BJ (cell line): ENCODE measurements at places on chromosomes 2 and 18. TPM values are rescaled to one million over a fixed set of nuclear protein-coding genes. Genes with fewer than 3 reads are reported as not detected.

- DNase-seq = no peak
Measured at GRCh38 chr2:99545604-99546003, 55.8 kb upstream of the REV1 start.

GRCh38 chr2:144703852-144704708 lies 184.2 kb upstream of the ZEB2 start:
- peak; percentile 35 for DNase-seq

DNA sequence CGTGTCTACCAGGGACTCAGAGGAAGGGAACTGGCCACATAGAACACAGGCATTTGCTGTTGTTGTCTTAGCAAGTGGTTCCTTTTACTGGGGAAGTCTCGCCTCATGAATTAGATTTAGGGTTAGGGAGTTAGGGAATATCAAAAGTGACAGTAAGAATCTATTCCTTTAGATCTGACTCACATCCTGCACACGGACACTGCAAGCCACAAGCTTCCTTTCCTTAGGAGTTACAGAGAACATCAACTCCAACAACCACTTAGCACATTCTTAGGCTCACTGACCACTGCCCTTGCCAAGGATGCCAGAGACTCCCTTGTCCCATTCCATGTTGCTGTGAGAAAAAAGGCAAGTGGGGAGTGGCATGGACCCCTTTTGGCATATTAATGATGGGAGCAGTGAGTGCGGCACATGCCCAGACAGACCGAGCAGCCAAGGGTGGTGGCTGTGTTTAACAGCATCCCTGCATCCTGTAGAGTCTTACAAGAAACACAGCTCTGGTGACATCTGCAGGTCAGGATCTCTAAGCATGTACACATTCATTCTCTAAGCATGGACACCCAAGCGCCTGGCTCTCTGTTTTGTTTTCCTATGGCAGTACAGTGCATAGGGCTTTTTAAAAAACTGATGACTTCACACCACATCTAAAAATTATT lies 745.6 kb upstream of the RAB6C start:
- peak; percentile 25 for DNase-seq

GRCh38 chr18:77177009-77177408 lies 44.4 kb upstream of the MBP start:
- DNase-seq = no peak

GRCh38 chr2:178496049-178496448 lies 15.8 kb downstream of the PLEKHA3 start:
- DNase-seq = no peak

GRCh38 chr2:212770240-212770639 lies 231.6 kb upstream of the ERBB4 start:
- no peak for DNase-seq

DNA sequence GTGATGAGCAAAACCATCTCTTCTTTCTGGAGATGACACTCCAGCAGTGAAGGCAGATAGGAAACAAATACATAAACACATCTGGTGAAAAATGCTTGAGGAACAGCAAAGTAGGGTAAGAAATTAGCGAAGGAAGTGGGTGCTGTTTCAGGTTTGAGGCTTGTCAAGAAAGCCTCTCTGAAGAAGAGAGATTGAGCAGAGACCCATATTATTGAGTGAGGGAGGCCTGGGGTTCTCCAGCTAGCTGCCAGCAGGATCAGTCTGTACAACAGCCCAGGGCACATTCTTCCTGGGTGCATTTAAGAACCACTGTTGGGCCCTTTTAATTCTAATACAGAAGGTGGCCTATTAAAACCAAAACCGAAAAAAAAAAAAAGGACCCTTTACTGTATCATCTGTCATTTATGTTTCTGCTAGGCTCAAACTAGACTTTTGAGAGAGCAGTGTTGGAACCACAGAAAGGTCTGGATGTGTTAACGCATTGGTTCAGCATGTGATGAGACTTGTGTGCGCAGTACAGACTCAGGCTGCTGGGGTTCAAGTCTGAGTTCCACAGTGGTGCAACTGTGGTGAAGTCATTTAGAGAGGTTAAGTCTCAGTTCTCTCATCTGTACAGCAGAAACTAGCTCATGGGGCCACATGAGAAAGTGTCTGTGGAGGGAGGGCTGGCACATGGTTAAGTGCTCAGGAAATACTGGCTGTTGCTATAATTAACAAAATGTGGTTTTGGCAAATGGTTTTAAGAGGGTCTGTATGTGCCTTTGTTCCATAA lies 28.9 kb downstream of the MGAT5 start:
- no peak for DNase-seq

DNA sequence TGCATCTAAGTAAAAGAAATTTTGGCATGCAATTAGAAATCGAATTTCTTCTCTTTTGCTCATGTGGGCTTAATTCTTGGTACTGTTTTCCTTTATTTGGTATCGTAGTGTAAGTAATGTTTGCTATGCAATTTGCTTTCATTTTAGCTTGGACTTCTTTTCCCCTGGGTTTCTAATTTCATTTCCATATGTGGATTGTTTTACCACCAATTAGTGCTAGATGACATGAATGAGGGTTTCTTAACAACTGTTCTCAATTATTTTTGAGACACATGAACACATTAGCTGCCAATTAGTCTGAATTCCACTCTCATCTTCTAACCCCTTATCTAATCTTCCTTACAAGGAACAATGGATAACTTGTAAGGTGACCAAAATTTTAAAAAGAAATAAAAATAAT lies 1047.2 kb upstream of the PIK3C3 start:
- DNase-seq = no peak

- DNase-seq = no peak
Measured at GRCh38 chr2:226030788-226031646, 631.5 kb downstream of the NYAP2 start.

DNA sequence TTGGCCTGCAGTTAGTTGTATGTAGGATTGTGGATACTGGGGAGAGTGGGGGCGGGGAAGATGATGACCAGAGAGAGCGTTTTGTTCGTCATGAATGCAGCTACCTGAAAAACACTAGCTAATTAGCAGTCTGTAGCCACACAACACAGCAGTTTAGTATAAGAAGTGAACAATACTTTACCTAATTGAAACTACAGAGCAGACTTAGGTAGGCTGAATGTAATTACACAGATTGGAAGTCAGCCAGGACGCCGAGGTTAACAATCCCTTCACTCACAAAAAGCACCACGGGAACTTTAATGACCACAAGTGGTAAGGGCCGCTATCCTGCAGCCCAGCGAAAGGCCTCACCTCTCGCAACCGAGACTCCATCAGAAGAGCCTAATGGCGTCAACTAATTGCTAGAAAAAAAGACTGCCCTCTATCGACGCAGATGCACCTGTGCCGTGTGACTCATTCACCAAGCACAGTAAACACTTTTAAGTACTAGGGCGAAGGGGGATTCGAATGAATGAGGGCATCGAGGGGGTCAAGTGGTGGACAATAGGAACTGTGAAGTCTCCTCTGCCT lies 591.0 kb downstream of the ARHGAP15 start:
- no peak for DNase-seq

GRCh38 chr2:227451655-227451992 lies 20.3 kb upstream of the AGFG1 start:
- no peak for DNase-seq

DNA sequence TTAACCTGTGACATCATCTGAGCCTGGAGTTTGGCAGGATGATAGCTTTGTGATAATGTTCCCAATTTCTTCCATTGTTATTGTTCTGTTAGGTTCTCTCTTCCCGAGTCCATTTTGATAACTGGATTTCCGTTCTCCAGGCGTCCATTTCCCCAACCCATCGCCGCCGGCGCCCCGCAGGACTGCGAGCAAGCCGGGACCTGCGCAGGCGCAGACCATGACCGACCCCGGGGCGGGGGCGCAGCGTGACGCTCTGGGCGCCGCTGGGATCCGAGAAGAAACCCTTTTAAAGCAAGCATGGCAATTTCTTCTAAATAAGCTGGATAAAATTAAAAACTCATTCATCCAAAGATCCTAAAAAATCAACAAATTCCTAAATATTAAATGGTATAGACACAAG lies at the start of gene SLC25A52:
Gene SLC25A52 (minus strand): TSS at position 186 of the 400 bp plus-strand sequence. CDS start 219 bp downstream, outside the sequence.
- DNase-seq = no peak

DNA sequence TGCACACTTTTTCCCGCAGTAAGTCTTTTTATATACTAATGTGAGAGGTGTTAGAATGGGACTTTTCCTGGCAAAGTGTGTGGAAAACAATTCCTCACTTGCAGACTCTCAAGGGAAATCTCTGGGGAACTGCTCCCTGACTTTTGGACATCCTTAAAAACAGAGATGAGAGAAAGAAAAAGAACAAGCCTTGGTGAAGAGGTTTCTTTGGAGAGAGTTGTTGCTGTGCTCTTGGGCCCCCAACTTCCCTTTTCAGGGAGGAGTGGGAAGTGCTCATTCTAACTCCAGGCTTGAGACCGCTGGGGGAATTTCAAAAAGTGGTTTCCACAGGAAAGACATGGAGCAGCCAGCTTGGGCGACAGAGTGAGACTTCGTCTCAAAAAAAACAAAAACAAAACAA lies 142.6 kb upstream of the SPRED2 start:
- no peak for DNase-seq

GRCh38 chr2:198322275-198322674 lies 517.9 kb downstream of the PLCL1 start:
- DNase-seq = no peak

- no peak for DNase-seq
Measured at GRCh38 chr2:115389898-115390565, 947.6 kb downstream of the DPP10 start.

DNA sequence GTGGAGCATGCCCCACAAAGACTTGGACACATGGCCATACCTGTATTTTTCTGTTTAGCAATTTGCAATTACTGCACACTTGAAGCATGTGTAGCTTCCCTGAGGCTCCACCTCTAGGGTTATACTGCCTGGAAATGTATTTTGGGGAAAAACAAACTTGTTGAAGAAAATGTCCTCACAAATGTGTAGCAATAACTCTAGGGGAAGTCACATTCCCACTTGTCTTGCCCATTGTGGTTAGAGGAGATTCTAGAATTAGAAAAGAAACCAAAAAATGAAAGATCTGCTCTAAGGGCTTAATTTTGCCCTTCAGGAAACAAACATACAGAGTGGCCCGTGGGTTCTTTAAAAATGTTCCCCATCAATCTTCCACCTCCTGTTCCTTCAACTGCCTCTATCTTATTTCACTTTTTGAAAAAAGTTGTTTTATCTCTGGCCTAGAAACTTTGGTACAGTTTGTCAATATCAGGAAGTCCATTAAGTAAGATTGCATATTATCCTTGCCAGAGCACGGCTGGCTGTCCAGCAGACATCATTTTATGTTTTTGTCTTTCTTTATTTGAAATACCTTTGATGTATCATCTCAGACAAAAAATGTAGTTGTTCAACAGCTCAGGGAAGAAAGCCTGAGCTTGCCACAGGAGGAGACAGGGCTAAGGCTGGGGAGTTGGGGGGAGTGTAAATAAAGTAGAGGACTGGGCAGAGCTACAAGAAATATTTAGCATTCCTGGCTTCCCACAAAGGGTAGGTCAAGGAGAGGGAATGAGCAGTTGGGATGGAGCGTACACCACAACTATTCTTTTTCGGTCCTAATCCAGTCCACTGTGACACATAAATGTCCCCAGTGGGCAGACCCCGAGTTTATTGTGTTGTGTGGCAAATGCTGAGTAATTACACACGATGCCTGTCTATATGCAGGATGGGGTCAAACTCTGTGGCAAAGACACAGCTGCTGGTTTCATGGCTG lies 96.8 kb upstream of the CDC42EP3 start:
- DNase-seq = peak; percentile 96

DNA sequence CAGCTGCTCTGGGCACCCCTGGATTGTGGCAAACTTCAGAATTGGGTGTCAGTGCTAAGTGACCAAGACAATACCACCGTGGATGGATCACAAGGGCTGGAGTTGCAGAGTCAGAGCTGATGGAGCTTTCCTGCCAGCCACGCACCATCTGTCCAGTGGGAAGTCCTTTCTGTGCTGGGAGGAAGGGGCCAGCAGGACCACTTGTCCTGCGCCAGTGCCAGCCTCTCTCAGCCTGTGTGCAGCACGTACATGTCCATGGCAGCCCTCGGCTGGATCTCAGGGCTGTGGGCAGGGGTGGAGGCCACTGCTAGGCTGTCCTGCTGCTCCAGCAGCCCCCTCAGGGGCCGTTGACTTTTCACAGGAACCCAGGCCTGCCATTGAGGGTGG lies 33.3 kb downstream of the RAB31 start:
- no peak for DNase-seq

DNA sequence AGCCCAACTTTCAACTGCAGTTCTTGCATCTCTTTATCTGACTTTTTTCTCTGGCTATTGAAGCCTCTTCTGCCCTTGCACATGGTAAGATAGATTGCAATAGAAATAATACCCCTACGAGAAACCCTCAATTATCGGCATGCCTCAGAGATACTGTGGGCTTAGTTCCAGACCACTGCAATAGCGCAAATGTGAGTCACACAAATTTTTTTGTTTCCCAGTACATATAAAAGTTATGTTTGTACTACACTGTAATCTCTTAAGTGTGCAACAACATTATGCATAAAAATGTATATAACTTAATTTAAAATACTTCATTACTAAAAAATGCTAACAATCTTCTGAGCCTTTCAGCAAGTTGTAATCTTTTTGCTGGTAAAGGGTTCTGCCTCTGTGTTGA lies 124.7 kb downstream of the PDE1A start:
- no peak for DNase-seq

- DNase-seq = no peak
Measured at GRCh38 chr2:174344716-174345461, 10.1 kb downstream of the SP9 start.

GRCh38 chr2:226671141-226671676 lies 128.4 kb downstream of the IRS1 start:
- DNase-seq = no peak

GRCh38 chr2:202115479-202115971 lies 42.5 kb downstream of the KIAA2012 start:
- peak; percentile 84 for DNase-seq

- DNase-seq = peak; percentile 33
Measured at GRCh38 chr18:12934454-12935071, 13.2 kb upstream of the SEH1L start.

DNA sequence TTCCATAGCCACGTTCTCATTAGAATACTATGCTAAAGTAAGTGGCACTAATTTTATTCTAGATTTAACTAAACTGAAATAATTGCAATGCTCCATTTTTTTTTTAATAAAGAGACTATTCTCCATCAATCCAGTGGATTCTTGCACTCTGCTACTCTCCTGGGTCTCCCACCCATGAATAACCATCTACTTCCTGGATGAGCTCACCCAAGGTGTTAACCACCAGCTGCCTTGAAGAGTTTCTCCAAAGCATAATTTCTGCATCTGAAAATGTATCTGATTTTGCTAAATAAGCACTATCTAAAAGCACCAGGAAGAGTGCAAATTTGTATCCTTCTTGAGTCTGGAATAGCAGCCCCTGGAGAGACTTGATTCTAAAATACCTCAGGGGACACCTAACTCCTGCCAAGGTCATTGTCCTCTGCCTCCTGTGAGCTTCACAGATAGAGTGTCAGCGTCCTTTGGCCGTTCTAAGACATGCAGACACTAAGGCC lies 41.6 kb upstream of the SH3BP4 start:
- DNase-seq = no peak

The CNGA3 gene
- not detected in 2 replicates for polyA plus RNA-seq

The EML6 gene
- 0.18 and 0.36 TPM in 2 replicates for polyA plus RNA-seq

The RAMP1 gene
- 5.7 and 10.8 TPM in 2 replicates for polyA plus RNA-seq

The MBOAT2 gene
- 18.1 and 23.0 TPM in 2 replicates for polyA plus RNA-seq

The ASPRV1 gene
- 0.17 and 0.29 TPM in 2 replicates for polyA plus RNA-seq

The SPEG gene
- polyA plus RNA-seq = 47.0 and 69.9 TPM in 2 replicates

The HAT1 gene
- polyA plus RNA-seq = 19.9 and 51.7 TPM in 2 replicates

The BIRC6 gene
- 53.7 and 73.6 TPM in 2 replicates for polyA plus RNA-seq

The CYP1B1 gene
- 1.4 and 1.8 TPM in 2 replicates for polyA plus RNA-seq

The POTEE gene
- polyA plus RNA-seq = not detected in 2 replicates
